CD4-positive, alpha-beta T cell treated with Interleukin-6 for 4 hours (primary cell): ENCODE measurements at places on chromosomes 12 and 14.

DNA sequence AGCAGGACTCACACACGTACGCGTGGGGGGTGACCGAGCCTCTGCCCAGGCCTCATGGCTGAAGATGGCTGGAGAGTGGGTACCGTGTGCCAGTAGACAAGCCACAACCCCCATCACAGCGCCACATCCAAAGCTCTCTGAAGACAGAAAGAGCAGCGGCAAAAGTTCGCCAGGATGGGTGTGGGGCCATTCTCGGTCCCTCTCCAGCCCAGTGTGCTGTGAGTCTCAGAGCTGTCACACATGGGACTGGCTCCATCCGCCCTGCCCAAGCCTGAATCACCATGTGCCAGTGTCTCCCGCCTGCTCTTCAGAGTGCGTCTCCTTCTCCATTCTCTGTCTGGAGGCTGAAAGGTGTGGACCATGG, 5.7 kb downstream of the TMEM179 start:
- no peak for DNase-seq

DNA sequence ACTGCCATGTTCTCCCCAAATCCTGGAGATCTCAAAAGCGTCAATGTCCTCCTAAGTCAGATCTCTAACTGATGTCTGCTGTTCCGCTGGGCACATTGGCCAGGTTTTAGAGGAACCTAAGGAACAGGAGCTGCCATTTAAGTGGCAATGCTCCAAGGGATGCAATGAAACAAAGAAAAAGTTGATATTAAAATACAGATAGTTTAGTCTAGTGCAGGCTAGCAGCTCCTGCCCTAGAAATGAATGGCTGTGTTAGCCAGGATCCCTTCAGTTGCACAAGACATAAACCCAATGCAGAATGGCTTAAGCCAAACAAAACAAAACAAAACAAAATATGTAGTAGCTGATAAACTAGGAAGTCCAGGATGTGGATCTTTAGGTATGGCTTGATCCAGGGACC, 144.1 kb downstream of the HMGA2 start:
- DNase-seq, result no peak

DNA sequence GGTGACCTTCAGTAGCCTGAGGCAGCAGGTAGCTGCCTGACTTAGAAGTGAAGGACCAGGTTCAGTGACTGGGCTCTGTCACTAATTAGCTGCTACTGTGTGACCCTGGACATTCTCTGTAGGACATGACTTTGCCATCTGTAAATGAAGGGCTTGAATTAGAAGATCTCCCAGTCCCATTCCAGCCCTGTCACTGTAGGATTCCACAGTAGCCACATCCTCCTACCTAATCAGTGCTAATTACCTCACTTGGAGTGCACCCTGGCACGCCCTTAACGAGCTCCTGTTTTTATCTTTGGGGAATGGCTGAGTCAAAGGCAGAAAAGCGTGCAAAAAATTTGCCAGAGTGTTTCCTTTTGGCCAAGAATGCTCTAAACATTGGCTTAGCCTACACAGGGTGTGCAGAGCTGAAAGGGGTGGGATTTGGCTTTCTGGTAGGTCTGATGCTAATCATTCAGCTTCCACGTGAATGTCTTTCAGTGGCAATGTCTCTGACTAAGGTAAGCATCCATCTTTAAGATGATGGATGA, 6.8 kb downstream of the NTF3 start:
- DNase-seq, result no peak

GRCh38 chr12:27555361-27555760, 31.4 kb downstream of the PPFIBP1 start:
- no peak for DNase-seq

DNA sequence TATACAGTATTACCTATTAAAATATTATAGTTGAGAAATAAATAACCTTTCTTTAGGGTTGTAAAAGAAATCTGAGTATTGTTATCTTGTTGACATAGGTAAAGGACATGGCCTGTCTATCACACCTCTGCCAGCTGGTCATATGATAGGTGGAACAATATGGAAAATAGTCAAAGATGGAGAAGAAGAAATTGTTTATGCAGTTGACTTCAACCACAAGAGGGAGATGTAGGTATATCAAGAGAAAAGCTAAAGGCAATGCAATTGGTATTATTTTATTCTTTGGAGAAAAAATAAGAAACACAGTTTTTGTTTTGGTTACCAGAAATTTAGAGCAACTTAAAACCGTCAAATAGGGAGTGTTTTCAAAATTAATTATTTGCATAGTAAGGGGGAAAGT, 13.5 kb downstream of the CPSF2 start:
- DNase-seq, result no peak

DNA sequence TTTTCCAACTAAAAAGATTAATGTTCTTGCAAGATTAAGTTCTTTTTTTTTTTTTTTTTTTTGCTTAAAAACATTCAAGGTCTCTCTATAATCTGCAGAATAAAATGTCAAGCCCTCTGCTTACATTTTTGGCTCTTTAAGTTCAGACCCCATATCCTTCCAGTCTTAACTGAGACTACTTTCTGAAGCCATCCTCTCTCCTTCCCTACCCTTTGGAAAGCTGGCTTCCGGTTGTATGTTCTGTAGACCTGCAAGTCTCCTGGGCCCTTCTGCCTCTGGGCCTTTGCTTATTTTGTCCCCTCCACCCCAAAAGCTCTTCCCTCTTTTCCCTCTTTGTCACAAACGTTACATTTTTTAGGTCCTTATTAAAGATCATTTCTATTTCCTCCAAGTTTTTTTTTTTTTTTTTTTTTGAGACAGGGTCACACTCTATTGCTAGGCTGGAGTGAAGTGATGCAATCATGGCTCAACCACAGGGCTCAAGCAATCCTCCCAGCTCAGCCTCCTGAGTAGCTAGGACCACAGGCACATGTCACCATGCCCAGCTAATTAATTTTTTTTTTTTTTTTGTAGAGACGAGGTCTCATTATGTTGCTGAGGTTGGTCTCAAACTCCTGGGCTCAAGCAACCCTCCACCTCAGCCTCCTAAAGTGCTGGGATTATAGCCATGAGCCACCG, 46.5 kb downstream of the PTPRB start:
- DNase-seq, result no peak

- DNase-seq, result no peak
Observed at GRCh38 chr12:41743835-41744234, 400.8 kb downstream of the GXYLT1 start.

DNA sequence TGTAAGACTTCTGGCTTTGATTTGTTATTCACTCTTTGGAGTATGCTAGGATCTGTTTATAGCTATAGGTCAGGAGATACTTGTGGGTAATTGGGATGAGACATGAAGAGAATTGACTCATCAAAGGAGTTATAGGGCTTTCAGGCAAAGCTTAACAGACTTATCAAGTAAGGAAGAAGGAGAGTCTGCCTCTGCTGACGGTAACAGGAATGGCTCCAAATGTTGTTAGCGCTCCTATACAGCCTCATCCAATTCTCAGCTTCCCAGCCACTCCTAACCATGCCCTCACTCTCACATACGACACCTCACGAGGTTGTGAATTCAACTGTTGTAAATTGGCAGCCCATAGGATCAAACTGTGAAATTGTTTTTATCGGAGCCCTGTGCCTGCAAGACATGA, 140.5 kb downstream of the KCNA5 start:
- no peak for DNase-seq

DNA sequence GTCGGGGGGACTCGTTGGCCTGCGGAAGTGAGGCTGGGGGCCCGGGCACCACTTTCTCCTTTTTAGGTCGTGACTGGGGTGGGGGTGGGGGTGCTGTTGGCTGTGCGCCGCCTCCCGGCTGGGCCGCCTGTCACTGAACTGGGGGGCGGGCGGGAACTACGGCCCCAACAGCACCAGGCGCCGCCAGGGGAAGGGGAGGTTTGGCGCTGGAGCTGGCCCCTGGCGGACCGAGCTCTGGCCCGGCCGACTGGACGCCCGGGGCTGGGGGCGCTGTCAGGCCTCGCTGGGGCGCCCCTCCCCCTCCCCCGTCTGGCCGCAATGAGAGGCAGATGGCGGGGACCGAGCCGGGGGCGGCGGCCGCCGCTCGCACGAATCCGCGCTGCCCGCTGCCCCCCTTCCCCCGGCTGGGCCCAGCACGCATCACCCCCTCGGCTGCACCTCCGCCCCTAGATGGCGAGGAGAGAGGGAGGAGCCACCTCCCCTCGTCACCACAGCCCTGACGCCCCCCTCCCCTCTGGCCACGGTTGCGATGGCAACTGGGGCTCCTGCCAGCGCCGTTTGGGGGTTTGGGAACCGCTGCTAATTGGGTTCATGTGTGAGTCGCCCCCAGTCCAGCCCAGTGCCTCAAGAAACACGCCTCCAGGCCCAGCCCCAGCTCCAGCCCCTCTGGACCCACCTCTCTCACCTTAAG, 723 bp downstream of the NFATC4 start:
- peak; percentile 27 for DNase-seq

DNA sequence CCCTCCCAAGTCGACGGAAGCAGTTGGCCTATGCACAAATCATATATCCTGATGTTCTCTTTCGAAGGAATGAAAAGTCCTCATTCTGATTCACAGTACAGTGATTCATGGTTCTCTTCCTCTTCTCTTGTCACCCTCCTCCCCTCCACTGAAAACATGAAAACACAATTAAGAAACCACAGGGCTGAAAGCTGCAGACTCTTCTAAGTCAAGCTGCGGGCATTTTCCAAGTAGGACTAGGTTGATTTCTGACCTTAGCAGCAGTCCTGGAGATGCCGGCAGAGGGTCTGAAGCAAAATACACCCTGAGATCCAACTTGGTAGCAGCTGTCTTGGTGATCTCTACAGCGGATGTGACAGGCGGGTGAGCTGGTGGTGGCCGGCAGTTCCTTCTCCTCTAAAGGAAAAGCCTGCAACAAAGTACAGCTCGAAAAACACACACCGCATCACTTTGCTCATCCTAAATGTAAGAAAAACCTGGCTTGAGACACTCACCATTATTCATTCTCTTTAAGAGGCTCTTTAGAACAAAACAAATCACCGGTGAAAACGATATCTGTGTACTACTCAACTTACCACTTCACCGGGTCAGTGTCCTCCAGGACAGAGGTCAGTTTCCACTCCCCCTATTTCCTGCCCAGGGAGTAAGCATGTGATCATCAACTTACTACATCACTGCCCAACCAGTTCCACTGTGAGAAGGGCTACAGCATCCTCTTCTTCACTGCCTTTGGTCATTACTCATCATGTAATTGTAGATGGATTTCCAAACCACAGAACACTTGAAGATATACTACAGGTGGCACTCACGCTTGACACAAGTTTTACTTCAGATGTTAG, 6.0 kb downstream of the TMCC3 start:
- no peak for DNase-seq

DNA sequence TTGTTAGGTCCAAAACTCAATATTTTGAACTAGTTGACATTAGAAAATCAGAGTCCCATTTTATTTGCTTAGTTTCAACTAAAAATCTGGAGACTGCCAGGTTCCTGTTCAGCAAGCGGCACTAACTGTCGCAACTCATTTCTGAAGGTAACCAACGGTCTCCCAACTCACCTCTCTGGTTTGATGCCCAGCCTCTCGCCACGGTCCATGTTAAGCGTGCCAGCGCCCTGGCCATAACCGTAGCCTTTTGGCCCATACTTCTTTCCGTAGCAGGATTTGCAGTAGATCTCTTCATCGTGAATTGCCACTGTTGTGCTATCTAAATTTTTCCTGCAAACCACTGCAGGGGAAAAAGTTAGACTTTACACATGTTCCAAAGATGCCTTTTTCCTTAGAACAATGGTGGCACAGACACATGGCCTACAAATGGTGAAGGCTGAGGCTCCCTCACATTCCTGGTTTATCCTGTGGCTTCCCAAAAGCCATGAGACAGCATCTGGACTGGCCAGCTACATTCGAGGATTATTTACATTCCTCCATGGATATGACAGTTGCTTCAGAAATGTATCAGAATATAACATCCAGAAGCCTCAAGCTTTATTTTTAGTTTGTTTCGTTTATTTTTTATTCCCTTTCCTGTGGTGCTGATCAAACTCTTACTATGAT, 15.7 kb downstream of the CSRP2 start:
- DNase-seq, result no peak

- DNase-seq, result no peak
Observed at GRCh38 chr12:51171884-51172514, 936 bp downstream of the TFCP2 start.

DNA sequence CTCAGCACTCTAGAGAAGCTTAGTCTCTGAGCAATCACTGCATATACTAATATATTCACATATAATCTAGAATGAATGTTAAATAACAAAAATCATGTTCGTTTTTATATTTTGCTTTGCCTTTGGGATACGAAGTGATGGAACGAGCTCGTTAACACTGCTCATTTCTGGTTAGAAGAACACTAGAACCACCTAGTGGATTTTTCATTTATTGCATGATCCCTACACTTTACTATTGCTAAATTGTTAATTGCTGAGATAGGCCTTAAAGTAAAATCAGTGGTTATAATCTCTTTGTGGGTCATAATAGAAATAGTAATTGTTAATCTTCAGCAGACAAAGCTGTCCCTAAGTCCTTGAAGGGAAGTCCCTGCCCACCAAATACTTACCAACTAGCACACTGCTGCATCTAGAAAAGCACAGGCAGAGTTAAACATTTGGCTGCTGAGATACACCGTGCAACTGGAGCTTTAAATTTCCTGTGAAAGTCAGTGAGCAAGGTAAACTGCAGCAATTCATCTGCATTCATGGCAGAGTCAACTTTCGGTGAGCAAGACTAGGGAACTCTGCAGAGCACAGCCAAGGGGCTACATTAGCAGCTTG, 353.7 kb downstream of the APAF1 start:
- no peak for DNase-seq

DNA sequence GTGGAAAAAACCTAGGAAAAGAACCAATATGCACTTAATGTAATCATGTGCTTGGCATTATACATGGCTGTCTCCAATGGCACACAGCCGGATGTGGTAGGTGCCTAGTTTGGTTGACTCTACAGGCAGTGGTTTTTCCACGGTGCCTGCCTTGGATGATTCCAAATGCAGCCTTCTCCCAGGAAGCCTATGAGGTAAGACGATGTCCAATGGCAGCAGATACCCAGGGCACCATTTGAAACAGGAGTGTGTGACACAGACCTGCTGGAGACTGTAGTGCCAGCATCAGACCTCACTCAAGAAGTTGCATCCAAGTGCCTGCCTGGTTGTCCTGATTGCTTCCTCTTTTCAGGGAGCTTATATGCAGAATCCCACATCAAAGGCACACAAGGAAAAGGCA, 88.0 kb upstream of the VASH1 start:
- DNase-seq, result no peak

- no peak for DNase-seq
Observed at GRCh38 chr14:36998686-36999085, 173.7 kb downstream of the SLC25A21 start.

DNA sequence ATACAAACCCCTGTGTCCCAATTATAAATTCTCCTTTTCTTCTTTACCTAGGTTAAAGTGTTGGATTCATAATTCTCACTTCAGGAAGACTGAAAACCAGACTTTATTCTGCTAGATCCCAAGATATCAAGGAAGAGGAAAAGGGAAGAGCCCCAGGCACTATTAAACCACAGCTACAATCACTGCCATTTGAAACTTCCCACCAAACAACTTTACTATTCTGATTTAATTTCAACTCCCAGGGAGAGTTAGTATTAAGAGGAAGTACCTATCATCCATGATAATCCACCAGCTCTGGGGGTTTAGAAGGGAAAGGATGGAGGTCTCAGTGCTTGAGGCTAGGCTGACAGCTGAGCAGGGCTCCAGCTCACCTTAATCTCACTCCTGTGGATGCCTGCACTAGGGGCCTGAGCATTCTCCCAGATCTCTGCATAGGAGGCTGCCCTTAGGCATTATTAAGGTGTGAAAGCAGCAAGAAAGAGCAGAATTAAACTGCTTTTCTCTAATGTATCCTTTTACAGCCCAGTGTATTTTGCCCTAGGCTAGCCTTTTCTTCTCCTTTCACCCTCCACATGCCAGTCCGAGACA, 52.9 kb downstream of the MYF5 start:
- no peak for DNase-seq

GRCh38 chr14:81446279-81447007, 46.3 kb upstream of the STON2 start:
- no peak for DNase-seq

GRCh38 chr14:59334253-59334652, 130.9 kb downstream of the GPR135 start:
- DNase-seq, result no peak
